ENCODE measurements at places on chromosomes 3 and 15.

DNA sequence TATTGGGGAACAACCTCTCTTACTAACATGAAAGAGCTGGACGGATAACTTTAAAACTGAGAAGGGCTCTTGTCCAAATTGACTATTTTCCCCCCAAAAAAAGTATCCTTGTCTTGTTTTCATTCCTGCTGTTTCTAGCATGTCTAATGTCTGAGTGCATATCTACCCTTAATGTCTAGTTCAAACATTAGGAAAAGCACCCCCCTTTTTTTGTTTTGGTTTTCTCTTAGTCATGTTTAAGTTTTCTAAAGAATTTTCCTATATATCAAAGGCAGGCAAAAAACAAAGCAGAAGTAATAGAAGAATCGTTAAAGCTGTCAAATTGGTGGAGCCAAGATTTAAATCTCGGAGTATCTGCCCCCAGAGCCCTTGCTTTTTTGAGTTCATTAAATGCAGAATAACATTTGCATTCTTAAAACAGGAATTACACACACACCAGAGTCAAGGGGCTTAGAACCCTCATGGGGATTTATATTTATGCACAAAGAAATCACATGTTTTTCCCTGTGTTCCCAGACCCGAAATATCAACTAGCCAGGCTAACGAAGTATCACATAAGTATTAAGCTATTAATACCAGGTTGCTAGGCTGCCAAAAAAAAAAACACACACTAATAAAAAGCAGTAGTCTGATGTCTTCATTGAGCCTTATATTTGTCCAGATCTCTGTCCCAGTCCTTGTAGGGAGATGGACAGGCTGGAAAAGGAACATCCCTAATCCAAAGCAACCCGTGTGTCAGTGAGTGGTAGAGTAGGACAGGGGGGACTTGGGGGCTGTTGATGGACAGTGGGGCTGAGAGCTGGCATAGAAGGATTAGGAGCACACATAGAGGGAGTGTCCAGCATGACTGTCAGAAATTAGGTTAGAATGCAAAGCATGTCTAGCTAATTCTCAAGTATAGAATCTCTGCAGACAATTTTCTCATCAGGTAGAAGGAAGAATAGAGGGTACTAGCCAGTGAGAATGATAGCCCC is 103.6 kb upstream of the BFSP2 start:
- DNase-seq: no peak

- DNase-seq: no peak
Observed at GRCh38 chr3:17579289-17580031, 163.0 kb downstream of the TBC1D5 start.

DNA sequence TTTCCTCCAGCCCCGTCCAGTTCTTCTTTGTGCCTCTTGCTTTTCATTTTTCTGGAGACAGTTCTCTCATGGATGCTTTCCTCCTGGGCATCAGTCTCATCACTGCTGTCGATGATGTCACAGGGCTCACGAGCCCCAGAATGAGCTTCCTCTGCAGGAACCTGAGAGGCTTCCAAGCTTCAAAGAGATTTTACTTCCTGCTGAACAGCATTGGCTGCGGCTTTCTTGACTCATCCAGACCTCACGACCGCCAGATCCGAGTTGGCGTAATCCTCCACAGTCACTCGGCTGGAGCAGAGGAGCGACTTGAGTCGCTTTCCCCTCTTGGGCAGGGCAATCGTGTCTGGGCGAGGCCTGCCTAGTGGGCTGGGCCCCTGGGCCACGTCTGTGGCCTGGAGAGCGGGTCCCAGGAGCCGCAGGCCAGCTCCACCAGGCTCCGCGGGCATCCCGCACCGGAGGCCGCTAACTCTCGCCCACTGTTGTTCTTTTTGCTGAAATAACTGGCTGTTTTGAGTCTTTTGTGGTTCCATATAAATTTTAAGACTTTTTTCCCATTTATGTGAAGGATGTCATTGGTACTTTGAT is 20.8 kb upstream of the FAN1 start:
- no peak for DNase-seq

GRCh38 chr15:51223771-51224229 is 114.6 kb downstream of the CYP19A1 start:
- no peak for DNase-seq

All from activated naive CD8-positive, alpha-beta T cell treated with anti-CD3 and anti-CD28 coated beads, Interleukin-2, amount 50 U/mL, for 16 hours (primary cell).